ENCODE measurements at places on chromosomes 6 and 20.

- DNase-seq = no peak
Observed at GRCh38 chr20:23820493-23820892, 6.0 kb downstream of the CST2 start.

- no peak for DNase-seq
Observed at GRCh38 chr6:134079406-134079921, 27.0 kb upstream of the SLC2A12 start.

DNA sequence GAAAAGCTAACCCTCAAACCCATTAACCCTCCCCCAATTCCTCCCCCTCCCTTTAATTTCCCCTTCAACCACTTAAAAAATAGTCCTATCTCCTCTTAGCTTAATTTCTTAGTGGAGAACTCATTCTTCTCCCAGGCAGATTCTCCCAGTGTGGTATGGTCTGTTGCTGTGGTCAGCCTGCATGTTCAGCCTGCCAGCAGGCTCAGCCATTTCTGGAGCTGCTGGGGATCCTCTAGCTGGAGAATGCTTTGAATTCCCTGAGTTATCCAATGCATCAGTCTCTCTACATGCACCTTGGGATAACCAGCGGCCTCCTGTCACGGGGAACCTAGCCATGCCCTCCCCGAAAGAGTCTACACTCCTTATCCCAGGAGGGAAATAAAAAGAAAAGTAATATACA lies 375.4 kb upstream of the RSPO3 start:
- no peak for DNase-seq

DNA sequence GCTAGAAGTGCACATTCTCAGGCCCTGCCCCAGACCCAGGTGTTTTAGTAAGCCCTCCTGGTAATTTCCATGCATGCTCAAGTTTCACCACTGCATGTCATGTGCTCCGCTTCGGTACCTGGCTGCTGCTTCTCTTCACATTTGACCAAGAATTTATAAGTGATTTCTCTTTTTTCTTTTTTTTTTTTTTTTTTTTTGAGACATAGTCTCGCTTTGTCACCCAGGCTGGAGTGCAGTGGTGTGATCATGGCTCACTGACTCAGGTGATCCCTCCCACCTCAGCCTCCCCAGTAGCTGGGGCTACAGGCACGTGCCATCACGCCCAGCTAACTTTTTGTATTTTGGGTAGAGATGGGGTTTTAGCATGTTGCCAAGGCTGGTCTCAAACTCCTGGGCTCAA lies 16.0 kb downstream of the TM9SF4 start:
- DNase-seq = no peak

GRCh38 chr6:151796842-151797530 lies 10.5 kb upstream of the ESR1 start:
- DNase-seq = no peak

DNA sequence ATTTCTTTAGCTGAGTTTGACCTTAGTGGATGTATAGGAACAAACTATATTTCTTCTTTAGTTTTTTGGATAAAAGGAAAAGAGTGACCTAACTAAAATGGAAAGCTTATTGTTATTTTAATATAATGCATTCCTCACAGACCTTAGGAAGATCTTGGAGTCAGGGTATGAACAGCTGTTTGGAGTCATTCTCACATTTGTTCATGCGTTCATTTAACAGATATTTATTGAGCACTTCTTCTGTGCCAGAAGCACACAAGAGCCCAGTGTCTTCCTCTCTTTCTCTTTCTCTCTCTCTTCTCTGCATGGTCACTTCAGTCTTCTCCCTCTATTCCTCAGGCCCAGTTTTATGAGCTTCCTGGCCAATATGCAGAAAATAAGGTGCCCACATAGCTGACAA lies 744.0 kb upstream of the MAP3K7 start:
- DNase-seq = no peak

- DNase-seq = no peak
Observed at GRCh38 chr6:163398115-163398514, 16.4 kb upstream of the QKI start.

- no peak for DNase-seq
Observed at GRCh38 chr6:121504227-121504626, 68.8 kb downstream of the GJA1 start.

DNA sequence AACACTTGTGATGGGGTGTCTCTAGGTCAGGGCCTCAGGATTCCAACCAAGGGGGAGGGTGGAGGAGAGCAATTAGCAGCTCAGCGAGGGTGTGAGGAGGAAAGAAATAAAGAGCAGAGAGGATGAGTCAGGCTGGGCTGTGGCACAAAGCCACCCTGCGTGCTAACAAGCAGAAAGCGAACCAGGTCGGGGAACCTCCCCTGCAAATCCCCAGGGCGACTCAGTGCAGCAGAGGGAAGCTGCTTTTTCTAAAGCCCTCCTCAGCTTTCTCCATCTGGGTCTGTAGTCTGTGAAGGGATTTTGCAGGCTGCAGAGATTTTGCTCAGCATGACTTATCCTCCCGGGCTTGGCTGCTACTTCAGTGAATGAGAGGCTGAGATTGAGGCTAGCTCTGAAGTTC lies 6.6 kb upstream of the SPO11 start:
- DNase-seq = no peak

DNA sequence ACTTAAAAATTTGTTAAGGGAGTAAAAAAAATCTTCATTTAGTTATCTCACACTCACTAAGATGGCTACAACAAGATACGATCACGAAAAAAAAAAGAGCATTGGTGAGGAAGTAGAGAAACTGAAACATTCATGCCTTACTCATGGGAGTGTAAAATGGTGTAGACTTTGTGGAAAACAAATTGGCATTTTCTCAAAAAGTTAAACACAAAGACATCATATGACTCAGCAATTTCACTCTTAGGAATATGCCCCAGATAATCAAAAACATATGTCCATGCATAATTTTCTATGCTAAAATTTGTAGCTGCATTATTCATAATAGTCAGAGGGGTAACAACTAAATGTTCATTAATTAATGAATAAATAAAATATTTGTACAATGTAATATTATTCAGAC lies 120.9 kb upstream of the IRAK1BP1 start:
- no peak for DNase-seq

- no peak for DNase-seq
Observed at GRCh38 chr6:124765280-124765679, 197.0 kb upstream of the RNF217 start.

GRCh38 chr20:35226126-35226883 lies at the start of gene MMP24:
Gene MMP24, plus strand, starts transcription at chr20:35226690. Its CDS starts 49 bp downstream, at chr20:35226739.
- DNase-seq = no peak

DNA sequence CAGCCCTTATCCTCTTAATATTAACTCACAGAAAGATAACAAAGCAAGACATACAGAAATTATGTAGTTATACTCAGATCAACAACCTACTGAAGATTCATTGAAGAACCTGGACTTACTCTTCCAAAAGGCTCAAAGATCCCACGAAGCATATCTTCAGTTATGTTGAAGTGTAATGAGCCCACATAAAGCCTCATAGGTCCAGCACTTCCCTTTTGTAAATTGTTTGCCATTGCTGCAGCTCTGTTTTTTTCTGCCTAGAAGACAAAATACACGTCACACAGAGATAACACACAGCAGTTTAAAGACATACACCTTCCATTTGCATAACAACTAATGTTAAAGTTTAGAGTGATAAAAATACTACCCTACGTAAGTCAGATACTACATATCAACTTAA lies 20.4 kb downstream of the RBM39 start:
- DNase-seq = no peak

GRCh38 chr20:62516338-62516737 lies 40.5 kb upstream of the GATA5 start:
- peak; percentile 50 for DNase-seq

DNA sequence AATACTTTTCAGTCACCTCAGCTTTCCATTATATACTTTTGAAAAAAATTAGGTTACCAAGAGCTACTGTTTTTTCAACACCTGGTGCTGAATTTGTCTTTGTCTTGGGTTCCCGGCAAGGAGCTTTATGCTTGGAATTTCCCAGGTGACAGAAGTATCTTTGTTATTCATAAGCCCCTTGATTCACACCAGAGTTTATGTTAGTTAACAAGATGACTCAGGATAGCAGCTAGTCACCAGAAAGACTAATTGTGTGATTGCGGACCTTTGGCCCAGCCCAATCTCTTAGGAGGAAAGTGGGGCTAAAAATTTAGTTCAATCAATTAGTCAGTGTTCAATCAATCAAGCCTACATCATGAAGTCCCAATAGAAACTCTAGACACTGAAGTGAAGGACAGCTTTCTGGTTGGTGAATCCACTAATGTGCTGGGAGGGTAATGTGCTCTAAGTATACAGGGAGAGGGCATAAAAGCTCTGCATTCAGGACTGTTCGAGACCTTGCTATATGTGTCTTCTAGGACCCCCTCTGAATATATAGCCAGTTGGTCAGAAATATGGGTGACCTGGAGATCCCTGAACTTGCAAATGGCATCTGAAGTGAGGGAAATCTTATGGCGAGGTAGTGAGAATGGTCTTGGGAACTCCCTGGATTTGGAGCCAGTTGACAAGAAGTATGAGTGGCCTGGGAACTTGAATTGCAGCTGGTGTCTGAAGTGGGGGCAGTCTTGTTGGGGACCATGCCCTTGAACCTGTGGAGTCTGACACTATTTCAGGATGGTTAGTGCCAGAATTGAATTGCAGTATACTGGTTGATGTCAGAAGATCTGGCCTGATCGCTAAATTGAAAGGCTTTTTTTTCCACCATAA lies 16.2 kb downstream of the TMEM30A start:
- DNase-seq = no peak

DNA sequence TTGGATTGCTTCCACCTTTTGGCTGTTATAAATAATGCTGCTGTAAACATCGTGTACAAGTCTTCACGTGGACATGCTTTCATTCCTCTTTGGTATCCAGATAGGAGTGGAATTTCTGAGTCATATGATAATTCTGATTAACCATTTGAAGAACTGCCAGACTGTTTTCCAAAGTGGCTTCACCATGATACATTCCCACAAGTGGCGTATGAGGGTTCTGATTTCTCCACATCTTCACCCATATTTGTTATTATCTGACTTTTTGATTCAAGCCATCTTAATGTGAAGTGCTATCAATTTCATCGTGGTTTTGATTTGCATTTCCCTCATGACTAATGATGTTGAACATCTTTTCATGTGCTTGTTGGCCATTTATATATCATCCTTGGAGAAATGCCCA lies 2.9 kb upstream of the SNRPB start:
- no peak for DNase-seq

GRCh38 chr20:19969106-19969505 lies 48.1 kb upstream of the NAA20 start:
- DNase-seq = no peak

GRCh38 chr6:28497306-28497705 lies 18.3 kb downstream of the GPX6 start:
- no peak for DNase-seq

DNA sequence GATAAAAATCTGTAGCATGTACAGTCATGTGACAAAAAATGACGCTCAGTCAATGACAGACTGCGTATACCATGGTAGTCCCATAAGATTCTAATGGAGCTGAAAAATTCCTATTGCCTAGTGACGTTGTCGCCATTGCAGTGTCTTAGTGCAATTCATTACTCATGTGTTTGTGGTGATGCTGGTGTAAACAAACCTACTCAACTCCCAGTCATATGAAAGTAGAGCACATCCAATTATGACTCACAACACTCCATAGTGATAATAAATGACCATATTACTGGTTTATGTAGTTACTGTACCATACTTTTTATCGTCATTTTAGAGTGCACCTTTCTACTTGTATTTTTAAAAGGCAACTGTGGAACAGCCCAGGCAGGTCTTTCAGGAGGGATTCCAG lies 45.0 kb downstream of the TFAP2A start:
- DNase-seq = no peak

DNA sequence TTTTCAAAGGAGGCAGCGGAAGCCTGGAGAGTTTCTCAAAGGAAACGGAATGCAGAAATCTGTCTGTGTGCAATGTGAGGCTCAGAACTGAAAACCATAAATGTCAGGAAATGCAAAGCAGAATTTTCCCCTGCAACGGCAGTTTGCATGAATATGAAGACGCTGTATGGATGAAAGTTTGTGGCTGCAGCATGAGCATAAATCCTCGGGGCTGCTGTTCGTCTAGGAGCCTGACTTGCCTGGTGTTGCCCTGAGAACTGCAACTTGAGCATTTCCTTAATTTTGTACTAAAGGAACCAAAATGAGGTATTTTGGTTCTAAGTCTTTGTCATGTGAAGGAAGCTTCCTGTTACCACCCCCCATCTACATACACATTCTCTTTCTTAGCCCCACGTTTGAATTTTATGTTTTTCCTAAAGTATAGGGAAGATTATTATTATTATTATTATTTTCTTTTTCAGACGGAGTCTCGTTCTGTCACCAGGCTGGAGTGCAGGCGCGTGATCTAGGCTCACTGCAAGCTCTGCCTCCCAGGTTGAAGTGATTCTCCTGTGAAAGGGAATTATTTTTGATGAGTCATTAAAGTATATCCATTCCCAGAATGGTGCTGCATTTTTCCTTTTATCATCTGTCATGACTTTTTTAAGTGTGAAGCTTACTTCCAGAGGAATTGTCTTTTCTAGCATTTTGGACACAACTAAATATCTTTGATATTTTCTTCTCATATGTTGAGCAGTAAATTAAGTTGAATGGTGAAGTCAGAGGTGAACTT lies 33.1 kb downstream of the MTHFD1L start:
- no peak for DNase-seq

DNA sequence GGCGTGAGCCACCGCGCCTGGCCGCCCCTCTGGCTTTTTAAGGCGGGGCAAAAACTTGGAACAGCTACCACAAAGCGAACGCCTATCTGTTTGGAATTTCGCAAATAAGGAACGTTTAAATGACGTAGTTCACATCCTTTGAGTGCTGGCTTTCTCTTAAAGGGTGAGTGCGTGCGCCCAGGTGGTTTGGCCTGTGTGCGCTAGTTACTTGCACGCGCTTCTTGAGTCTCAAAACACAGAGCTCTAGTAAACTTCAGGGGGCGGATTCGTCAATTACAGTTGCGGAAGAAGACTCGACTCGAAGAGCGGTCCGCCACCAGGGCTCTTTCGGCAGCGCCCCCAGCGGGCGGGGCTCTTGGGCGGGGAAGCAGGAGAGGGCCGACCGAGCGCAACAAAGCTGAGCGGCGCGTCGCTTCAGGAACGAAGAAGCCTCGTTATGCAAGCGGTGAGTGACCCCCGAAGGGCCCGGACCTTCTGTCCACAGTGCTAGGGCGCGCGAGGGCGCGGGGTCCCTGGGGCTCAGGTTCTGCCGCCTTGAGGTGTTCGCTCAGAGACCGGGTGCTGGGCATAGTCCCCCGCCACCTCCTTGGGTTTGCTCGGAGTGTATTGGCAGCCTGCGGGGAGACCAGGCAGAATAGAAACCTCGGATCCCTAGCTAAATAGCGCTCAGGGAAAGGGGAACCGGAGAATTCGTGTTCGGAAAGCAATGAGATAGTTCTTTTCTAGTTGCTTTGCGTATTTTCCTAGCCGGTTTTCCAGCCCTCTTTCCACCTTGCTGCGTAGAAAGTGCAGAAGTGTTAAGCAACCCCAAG lies at the start of gene SYCP2L:
TSS of gene SYCP2L (plus strand) at position 362 of the 812 bp plus-strand sequence. CDS start at position 437, 75 bp downstream.
- peak; percentile 81 for DNase-seq
